Breast epithelium (tissue), 4 donors: ENCODE measurements at places on chromosomes 11 and 22. TPM values are rescaled to one million over a fixed set of nuclear protein-coding genes. Genes with fewer than 3 reads are reported as not detected.

The C22orf42 gene
- total RNA-seq: not detected

The OR10A5 gene
- not detected for total RNA-seq

The AHNAK gene
- total RNA-seq: 1,040 TPM

The CASP12 gene
- 1.6 TPM for total RNA-seq

The UCP3 gene
- 1.8 TPM for total RNA-seq

The KDELR3 gene
- 14.9 TPM for total RNA-seq

The ASPHD2 gene
- total RNA-seq: 1.3 TPM

The PLEKHB1 gene
- total RNA-seq: 49.6 TPM

The PANX2 gene
- 1.8 TPM for total RNA-seq

The TRIM49 gene
- not detected for total RNA-seq

The KDM4E gene
- not detected for total RNA-seq

DNA sequence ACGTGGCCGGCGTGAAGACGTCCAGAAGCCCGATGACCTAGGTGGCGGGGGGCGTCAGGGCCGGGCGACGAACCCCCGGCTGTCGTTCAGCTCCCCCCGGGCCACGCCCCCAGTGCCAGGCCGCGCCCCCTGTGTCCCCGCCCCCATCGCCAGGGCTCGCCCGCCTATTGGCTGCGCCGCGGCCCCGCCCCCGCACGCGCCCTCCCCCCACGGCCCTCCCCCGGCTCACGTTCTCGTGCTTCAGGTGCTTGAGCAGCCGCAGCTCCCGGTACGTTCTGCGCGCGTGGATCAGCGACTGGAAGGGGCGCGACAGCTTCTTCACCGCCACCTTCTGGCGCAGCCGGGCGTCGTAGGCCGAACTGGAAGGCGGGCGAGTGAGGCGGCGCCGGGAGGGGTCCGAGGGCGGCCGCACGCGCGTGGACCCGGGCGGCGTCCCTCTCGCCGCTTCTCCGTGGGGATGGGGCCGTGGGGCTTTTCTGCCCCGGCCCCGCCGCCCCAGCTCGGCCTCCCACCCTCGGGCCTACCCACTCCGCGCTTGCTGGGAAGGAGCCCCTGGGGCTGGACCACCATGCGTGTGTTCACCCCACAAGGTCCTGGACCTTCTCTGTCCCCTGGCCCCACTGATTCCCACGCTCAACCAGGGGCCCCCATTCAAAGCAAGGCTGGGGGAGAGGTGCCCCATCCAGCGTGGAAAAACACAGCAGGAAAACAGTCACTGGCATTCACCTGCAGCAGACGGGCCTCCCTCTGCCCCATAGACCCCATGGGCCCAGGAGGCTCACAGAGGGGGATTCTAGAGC lies 2.4 kb downstream of the MAPK11 start:
- H3K36me3 ChIP-seq: no peaks in the 10 kb centered on the region
- peak overlapping the region; percentile 64 for H3K4me3 ChIP-seq
- no peak overlapping the region for H3K27ac ChIP-seq
- peaks cover 3% of the 10 kb centered on the region for H3K27me3 ChIP-seq

GRCh38 chr11:74024261-74025029 lies 15.6 kb upstream of the UCP3 start:
- H3K4me3 ChIP-seq: no peak overlapping the region
- H3K27me3 ChIP-seq: no peaks in the 10 kb centered on the region
- H3K36me3 ChIP-seq: no peaks in the 10 kb centered on the region

DNA sequence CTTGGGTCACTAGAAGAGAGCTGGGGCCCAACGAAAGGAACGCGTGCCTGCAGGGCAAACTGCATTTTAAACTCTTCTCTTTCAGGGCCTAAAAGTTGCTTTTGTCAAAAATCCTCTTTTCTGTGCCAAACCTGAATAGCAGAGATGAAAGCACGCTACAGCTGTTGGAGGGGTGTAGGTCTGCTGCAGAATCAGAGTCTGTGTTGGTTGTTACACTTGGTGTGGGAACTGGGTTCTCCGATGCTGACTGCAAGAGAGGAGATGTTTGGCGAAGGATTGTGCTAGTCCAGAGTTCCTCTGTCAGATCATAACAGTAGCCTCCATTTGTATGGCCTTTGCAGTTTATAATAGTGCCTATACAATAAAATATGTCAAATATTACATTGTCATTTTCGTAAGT lies 41.8 kb downstream of the BARX2 start:
- H3K36me3 ChIP-seq: no peaks in the 10 kb centered on the region
- H3K4me1 ChIP-seq: no peaks in the 10 kb centered on the region
- no peaks in the 10 kb centered on the region for H3K27me3 ChIP-seq
- H3K27ac ChIP-seq: peak overlapping the region; percentile 11

DNA sequence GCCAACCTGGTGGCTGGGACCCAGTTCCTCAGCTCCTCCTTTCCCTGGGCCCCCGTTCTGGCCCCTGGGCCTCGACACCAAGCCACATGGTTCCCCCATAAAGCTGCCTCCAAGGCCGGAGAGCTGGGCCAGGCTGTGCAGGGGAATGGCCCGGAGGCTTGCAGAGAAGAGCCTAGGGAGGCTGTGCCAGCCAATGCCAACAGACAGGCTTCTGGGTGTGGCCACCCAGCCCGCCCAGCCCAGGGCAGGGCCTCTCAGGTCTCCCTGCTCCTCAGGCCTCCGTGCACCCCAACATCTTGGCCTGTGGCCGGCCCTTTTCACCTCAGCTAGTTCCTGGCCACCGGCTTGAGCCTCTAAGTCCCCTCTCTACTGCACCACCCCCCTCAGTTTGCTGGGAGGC lies 17.4 kb upstream of the FLRT1 start:
- no peak overlapping the region for H3K4me3 ChIP-seq
- DNase-seq: no peak
- H3K4me1 ChIP-seq: no peaks in the 10 kb centered on the region
- H3K27me3 ChIP-seq: no peaks in the 10 kb centered on the region
- H3K27ac ChIP-seq: no peak overlapping the region
- no peaks in the 10 kb centered on the region for H3K36me3 ChIP-seq

DNA sequence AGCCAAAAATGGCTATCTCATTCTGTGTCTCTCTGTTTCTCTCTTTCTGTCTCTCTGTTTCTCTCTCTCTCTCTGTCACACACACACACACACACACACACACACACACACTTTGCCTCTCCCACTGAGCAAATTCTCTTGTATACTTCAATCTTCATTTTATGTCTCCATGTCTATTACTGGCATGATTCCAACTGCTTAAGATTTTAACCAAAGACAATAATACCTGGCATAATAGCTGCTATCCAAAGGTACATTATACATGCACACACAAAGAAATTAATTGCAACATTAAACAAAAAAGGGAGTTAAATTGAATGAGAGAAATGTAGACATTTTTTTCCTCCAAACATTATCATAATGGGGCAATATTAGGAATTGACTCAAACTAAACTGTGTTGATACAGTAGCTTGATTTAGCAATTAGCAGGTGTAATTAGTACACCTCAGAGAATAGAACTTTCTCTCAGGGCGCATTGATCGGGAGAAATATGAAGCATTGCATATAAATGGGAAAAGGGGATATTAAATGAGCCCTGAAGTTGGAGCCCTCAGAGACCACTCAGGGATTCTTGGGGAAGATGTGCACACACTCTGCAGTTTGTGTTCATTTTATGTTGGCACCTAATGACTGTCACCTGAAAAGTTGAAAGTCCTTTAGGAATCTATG lies 17.4 kb upstream of the SLC1A2 start:
- H3K4me3 ChIP-seq: no peak overlapping the region
- no peaks in the 10 kb centered on the region for H3K4me1 ChIP-seq
- DNase-seq: no peak
- no peak overlapping the region for H3K27ac ChIP-seq

GRCh38 chr11:73281796-73282660 lies 9.9 kb downstream of the P2RY6 start:
- no peak overlapping the region for H3K27ac ChIP-seq
- DNase-seq: no peak
- H3K4me3 ChIP-seq: no peak overlapping the region
- no peaks in the 10 kb centered on the region for H3K27me3 ChIP-seq
- no peaks in the 10 kb centered on the region for H3K36me3 ChIP-seq

DNA sequence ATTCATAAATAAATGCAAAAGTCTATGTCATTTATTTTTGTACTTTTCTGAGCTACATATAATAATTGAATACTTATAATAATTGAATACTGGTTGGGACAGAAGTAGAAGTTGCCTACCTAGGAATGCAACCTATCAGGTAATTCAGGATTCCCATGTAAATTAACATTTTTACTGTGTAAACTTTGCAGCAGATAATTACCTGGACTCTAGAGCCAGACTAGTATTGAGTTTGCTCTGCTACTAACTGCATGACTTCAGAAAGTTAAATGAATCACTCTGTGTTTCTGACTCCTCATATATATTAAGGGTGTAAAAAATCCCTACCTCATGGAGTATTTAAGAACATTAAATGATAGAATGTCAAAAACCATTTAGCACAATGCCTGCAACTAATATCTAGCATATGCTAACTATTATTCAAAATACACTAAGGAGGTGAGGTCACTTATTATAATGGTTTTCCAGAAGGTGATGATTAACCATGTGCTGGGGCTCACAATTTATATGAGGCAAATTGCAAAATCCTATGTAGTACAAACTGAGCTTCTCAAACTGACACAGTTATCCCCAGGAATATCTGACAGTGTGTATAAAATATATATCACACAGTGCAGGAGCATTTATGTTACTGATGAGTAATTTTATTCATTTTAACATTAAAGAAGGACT lies 138.1 kb upstream of the ANO3 start:
- no peak overlapping the region for H3K27ac ChIP-seq
- H3K4me1 ChIP-seq: no peaks in the 10 kb centered on the region
- no peak overlapping the region for H3K4me3 ChIP-seq
- no peaks in the 10 kb centered on the region for H3K36me3 ChIP-seq
- no peak for DNase-seq

GRCh38 chr11:12090061-12090591 lies 20.3 kb upstream of the MICAL2 start:
- no peaks in the 10 kb centered on the region for H3K27me3 ChIP-seq
- no peaks in the 10 kb centered on the region for H3K36me3 ChIP-seq
- no peak for DNase-seq
- no peak overlapping the region for H3K4me3 ChIP-seq

DNA sequence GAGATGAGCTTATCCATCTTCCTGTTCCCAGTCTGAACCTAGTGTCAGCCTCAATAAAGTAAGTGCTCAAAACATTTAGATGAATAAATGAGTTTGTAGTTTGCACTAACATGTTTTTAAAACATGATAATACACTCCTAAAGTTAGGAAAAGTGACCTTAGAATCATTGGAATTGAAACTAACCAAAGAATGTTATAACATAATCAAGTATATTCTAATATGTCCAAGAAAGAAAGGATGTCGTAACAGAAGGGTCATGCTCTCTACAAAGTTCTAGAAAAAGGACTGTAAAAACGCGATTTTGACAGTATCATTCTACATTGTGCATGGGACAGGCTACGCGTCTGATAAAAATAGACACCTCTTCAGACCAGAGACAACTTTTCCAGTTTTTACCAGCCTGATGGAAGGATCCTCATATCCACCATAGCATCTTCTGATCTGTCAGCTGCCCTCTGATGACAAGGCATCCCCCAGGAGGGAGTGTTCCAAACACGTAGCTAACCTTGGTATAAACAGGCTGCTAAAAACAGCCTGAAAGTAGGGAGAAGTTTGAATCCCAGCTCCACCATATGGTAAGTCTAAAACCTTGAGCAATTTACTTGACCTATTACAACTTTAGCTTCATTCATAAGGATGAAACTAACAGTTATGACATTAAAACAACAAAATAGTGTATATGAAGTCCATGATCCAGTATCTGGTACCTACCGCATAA lies 30.2 kb downstream of the CLMP start:
- H3K4me1 ChIP-seq: no peaks in the 10 kb centered on the region
- no peak for DNase-seq
- no peaks in the 10 kb centered on the region for H3K36me3 ChIP-seq

- no peak overlapping the region for H3K4me3 ChIP-seq
- H3K27me3 ChIP-seq: no peaks in the 10 kb centered on the region
- no peak overlapping the region for H3K27ac ChIP-seq
- H3K36me3 ChIP-seq: no peaks in the 10 kb centered on the region
Measured at GRCh38 chr11:125390946-125391345, 105.1 kb downstream of the FEZ1 start.

DNA sequence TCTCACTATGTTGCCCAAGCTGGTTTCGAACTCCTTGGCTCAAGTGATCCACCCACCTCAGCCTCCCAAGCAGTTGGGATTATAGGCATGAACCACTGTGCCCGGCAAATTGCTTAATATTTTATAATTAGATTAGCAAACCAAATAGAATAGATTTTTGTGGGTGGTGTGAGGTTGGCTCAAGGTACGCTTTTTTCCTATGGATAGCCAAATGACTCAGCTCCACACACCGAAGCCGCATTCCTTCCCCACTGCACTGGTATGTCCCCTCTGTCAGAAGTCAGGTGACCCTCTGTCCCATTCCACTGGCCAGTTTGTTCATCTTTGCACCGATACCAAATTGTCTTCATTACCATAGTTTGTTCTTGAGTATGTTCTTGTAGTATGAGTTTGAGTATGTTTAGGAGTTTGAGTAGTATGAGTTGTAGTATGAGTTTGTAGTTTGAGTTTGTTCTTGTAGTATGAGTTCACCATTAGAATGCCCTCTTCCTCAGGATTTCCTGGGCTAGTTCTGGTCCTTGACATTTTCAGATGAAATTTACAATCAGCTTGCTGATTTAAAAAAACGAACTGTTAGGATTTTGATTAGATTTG lies 19.4 kb downstream of the SUSD2 start:
- H3K27ac ChIP-seq: no peak overlapping the region
- H3K36me3 ChIP-seq: no peaks in the 10 kb centered on the region
- no peak for DNase-seq
- no peaks in the 10 kb centered on the region for H3K27me3 ChIP-seq
- no peak overlapping the region for H3K4me3 ChIP-seq

GRCh38 chr22:41361716-41362310 lies 19.9 kb upstream of the TEF start:
- H3K36me3 ChIP-seq: peaks cover 2% of the 10 kb centered on the region
- H3K27me3 ChIP-seq: no peaks in the 10 kb centered on the region
